Breast epithelium (tissue), 4 donors: ENCODE measurements at places on chromosomes 3 and 15. TPM values are rescaled to one million over a fixed set of nuclear protein-coding genes. Genes with fewer than 3 reads are reported as not detected.

TM4SF4 gene
- total RNA-seq = 1.6 TPM

- no peak for DNase-seq
- H3K27me3 ChIP-seq = no peaks in the 10 kb centered on the region
- H3K4me3 ChIP-seq = no peak overlapping the region
- H3K36me3 ChIP-seq = no peaks in the 10 kb centered on the region
- H3K4me1 ChIP-seq = no peaks in the 10 kb centered on the region
These were observed 12.6 kb downstream of the SLC24A1 start for GRCh38 chr15:65634356-65634755.

DNA sequence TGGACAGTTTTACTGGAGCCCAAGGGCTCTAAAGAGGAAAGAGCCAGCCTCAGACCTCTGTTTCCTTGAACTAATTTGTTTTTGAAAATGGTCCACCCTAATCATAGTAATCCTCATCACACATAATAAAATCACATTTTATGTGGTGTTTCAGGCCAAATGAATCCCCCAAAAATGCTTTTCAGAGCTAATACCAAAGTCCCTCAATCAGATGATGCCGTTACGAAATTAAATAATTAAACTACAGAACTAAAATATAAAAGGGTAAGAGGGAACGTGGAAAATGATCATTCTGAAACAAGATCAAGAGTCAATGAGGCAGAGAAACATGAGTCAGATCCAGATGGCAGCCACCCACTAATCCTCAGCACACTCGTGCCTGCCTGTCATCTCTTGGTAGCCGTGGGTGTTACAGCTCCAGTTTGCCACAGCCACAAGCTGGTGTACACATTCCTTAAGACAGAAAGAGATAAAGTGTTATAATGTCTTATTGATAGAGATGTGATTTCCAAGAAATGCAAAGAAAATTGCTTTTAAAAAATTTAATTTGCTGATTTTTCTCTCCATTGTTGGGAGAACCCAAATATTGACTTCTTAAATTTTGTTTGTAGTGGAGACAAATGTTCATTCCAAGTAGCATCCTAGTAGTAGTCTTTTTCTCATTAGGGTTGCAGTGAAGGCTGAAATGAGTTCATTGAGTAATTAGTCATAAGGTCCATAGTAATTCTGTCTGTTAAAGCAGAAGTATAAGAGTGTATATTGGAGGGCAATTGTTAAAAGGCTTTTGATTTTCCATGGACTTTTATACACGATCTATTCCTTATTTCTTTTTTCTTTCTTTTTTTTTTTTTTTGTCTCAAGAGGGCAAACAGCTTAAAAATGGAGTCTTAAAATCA, 104.2 kb downstream of the AGBL1 start:
- no peaks in the 10 kb centered on the region for H3K27me3 ChIP-seq
- no peaks in the 10 kb centered on the region for H3K36me3 ChIP-seq
- no peak overlapping the region for H3K27ac ChIP-seq

DNA sequence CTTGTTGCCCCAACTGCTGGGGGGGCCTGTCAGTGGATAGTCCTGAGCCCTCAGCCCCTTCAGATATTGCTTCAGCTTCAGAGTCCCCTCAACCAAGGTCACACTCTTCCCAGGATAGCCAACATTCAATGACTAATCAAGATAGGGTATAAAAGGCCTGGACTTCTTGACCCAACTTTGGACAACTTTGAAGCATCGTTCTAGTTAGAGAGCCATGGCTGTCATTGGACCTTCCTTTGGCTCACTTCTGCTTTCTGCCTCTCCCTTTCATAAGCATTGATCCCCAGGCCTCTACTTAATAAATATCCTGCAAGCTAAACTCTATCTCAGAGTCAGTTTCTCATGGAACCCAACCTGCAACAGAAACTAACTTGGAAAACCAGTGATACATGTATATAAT, 31.3 kb upstream of the DCLK3 start:
- H3K36me3 ChIP-seq = no peaks in the 10 kb centered on the region
- H3K27me3 ChIP-seq = no peaks in the 10 kb centered on the region
- H3K4me3 ChIP-seq = no peak overlapping the region
- no peak for DNase-seq

GATM gene
- 22.8 TPM for total RNA-seq

GRCh38 chr3:124800511-124801258, 70.4 kb downstream of the UMPS start:
- DNase-seq = no peak
- no peak overlapping the region for H3K4me3 ChIP-seq
- H3K4me1 ChIP-seq = no peaks in the 10 kb centered on the region
- H3K27me3 ChIP-seq = no peaks in the 10 kb centered on the region

DNA sequence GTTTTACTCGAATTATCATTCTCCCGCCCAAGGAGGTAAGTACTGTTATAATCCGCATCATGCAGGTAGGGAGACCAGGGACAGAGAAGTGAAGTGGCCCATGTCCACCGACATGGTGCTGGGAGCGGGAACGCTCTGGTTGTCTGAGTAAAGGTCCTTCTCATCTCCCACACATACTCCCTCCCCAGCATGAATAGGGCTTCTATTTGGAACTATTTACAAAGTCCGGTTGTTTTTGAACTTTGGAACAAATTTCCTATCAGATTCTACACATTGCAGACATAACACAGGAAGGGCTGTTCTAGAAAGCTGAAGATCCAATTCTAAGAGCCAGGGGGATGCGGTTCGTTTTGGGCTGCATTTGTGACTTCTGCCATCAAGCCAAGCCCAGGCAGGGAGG, 94.8 kb upstream of the TLE3 start:
- H3K27me3 ChIP-seq = no peaks in the 10 kb centered on the region
- peaks cover 6% of the 10 kb centered on the region for H3K4me1 ChIP-seq
- H3K4me3 ChIP-seq = no peak overlapping the region
- DNase-seq = no peak
- no peak overlapping the region for H3K27ac ChIP-seq

- DNase-seq = no peak
- H3K4me3 ChIP-seq = no peak overlapping the region
- no peaks in the 10 kb centered on the region for H3K4me1 ChIP-seq
- H3K36me3 ChIP-seq = no peaks in the 10 kb centered on the region
These were observed 43.4 kb downstream of the ARMC8 start for GRCh38 chr3:138230525-138230924.

DNA sequence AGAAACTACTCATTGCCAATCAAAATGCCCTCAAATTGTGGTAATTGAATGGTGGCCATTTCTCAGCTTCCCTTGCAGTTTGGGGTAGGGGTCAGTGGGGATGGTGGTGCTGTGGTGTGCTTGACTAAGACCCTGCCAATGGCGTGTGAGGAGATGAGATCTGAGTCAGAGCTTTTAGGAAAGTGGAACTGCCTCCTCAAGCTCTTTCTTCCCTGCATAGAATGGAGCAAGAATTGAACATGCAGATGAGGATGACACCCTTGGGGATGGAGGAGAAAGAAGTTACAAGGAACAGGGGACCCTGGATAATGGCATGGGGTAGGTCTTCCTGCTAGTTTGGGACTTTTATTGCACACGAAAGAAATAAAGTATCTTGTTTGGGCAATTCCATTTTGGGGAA, 188.0 kb downstream of the PEX5L start:
- H3K4me3 ChIP-seq = no peak overlapping the region
- no peaks in the 10 kb centered on the region for H3K4me1 ChIP-seq
- H3K27ac ChIP-seq = no peak overlapping the region
